ENCODE measurements at places on chromosomes 11 and 22.

GRCh38 chr11:43581370-43582023 lies 99.0 kb upstream of the HSD17B12 start:
- no peak for DNase-seq

- no peak for DNase-seq
Measured at GRCh38 chr11:13229136-13229535, 48.5 kb upstream of the BMAL1 start.

GRCh38 chr11:62461740-62462507 lies 43.1 kb downstream of the SCGB1A1 start:
- no peak for DNase-seq

DNA sequence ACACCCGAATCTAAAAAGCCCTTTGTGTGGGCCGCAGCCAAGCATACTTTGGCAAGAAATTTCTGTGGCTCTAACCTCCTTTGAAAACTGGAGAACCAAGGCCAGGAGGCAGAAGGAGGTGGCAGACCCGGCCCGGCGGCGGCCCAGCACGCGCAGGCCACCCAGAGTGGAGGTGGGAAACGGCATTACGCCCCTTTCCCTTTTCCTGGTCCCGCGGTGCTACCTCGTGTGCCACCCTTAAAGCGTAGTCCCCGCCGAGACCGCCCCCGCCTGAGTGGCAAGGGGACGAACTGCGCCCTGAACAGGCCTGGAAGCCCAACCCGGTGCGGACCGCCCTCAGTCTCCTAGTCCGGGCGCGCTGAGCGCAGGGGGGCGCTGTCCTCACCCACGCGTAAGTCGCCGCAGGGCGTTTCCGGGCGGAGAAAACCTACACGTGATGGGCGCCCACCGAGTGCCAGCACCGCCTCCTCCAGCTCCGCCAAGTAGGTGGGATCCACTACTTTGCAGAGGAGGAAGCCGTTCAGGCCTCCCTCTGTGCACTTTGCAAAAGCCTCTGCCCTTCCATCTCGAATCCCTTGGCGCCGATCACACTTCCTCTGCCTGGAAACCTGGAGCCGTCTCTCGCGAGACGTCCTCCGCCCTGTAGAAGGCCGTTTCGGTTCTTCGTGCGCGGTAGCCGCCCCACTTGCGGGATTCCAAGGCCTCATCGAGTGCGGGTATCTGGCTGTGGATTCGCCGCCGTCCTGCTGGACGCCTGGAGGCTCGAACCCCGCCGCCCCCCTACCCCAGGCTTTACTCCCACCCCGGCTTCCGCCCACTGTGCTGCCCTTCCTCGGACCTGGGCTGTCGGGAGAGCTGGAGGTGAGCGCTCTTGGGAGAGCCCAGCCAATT lies at the start of gene ACCS:
TSS of gene ACCS (plus strand) at position 430 of the 891 bp plus-strand sequence. CDS start 1,358 bp downstream, outside the sequence.
- peak; percentile 83 for DNase-seq

DNA sequence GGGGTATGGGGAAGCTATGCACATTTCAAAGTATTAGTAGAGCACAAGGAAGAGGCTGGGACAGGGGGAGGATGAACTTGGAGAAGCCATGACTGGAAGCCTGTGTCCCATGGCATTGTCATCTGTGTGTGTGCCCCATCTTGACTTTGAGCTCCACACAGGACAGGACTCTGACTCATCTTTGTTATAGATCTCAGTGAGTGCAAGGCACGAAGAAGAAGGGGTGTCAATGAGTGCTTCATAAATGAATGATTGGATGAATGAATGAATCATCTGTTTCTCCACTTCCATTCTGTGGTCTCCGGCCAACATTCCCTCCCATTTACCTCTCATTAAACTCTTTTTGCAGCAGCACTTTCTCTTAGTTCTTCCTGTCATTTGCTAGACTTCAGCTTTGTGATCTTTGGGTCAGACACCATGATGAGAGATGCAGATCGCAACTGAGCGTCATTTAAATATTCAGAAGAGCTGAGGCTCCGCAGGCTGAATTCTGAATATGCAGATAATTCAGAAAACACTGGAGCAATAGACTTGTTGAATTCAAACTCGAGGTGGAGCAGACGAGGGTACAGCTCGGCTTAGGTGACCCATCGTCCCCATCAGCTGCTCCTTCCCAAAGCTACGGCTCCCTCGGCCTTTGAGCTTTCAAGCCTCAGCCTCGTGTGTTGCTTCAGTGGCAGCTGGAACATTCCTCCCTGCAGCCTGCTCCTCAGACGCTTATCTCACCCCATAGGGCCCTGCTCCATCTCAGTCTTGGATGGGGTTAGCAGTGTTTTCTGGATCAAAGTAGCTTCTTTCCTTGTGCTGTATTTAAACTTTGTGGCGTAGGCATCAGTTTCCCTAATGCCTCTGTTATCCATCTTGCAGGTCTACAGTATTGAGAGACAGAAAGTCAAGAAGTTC lies 30.8 kb downstream of the APOL3 start:
- DNase-seq: no peak
